Germinal center (tissue), 1 donor: ENCODE measurements at places on chromosomes 16 and 17.

- DNase-seq = no peak
These were observed 193.0 kb upstream of the ZFHX3 start for GRCh38 chr16:73240920-73241319.

- no peak for DNase-seq
These were observed 5.0 kb downstream of the SGCA start for GRCh38 chr17:50170662-50171370.

DNA sequence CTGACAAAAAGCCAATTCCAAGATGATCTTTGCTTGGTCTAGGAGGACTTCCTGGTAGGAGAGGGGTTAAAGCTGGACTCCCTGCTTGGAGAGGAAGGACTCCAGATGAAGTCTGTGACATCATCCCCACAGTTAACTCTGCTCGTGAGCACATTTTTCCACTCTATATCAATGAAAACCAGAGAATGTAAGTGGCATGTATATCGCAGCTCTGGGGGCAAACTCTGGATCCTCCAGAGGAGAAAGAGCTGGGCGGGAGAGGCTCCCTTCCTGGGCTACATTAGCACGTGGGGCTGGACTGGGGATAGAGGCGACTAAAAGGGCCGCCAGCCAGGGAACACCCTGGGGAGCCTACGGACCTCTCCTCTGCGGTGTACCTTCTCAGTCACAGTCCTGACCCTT lies 34.1 kb downstream of the HIC1 start:
- peak; percentile 27 for DNase-seq

GRCh38 chr16:69328854-69329316 lies 1.5 kb downstream of the PDF start:
- no peak for DNase-seq

- no peak for DNase-seq
These were observed 34.4 kb downstream of the NLRC3 start for GRCh38 chr16:3542601-3543373.

- DNase-seq = peak; percentile 65
These were observed 14.7 kb upstream of the KLHDC4 start for GRCh38 chr16:87780385-87780989.

DNA sequence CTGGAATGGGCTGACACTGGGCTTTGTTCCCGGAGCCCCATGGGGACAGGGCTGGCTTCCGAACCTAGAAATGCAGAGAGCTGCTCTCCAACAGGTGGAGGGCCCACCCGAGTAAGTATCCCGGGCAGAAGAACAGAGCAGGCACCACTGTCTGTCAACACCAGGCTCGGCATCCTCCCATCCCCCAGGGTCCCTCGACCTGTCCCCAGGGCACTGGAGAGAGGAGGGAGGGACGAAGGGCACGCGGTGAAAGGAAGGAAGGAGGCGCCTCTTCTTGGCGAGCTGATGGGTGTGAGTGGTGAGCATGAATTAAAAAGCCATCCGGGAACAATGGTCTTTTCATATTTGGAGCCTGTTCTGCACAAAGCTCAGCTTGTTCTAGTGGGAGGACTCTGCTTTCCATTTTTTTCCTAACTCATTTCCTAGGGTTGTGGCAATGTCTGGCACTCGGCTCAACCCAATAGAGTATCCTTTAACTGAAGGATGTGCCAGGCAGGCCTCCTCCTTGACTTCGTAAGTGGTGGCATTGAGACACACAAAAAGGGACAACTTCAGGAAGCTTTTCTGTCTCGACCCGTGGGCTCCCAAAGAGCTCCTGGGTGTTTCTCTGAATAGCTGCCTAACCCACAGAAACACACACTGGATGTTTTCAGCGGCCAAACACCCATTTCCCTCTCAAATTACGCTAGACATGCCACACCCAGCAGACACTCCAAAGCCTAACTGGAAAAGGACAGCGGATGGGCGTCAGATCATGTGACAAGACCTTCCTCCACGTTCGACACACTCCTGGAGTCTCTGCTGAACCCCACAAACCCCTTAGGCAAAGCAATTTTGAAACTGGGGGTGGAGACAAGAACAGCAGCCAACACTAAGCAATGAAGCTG lies 47.7 kb downstream of the ZFHX3 start:
- no peak for DNase-seq

GRCh38 chr17:16314859-16315258 lies 38.4 kb downstream of the CENPV start:
- no peak for DNase-seq

GRCh38 chr17:36849871-36850348 lies 87.4 kb upstream of the LHX1 start:
- no peak for DNase-seq

- DNase-seq = no peak
These were observed 4.7 kb downstream of the IL17C start for GRCh38 chr16:88642881-88643643.
